ENCODE measurements at places on chromosomes 7 and 10.

DNA sequence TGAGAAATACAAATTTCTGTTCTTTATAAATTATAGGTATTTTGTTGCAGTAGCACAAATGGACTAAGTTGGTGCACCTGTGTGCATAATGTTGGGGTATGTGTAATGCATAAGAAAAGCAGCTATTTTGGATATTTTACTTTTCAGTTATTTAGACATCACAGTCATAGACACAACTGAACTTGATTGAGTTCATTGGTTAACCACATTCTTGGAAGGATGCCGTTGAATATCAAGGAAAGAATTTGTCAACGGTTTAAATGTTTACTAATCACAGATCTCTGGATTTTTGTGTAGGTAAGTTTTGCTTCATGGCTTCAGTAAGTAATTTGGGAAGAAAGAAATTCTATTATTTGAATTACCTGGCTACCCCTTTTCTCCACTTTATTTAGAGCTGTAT is 4.1 kb downstream of the OTUD1 start:
- DNase-seq: no peak

DNA sequence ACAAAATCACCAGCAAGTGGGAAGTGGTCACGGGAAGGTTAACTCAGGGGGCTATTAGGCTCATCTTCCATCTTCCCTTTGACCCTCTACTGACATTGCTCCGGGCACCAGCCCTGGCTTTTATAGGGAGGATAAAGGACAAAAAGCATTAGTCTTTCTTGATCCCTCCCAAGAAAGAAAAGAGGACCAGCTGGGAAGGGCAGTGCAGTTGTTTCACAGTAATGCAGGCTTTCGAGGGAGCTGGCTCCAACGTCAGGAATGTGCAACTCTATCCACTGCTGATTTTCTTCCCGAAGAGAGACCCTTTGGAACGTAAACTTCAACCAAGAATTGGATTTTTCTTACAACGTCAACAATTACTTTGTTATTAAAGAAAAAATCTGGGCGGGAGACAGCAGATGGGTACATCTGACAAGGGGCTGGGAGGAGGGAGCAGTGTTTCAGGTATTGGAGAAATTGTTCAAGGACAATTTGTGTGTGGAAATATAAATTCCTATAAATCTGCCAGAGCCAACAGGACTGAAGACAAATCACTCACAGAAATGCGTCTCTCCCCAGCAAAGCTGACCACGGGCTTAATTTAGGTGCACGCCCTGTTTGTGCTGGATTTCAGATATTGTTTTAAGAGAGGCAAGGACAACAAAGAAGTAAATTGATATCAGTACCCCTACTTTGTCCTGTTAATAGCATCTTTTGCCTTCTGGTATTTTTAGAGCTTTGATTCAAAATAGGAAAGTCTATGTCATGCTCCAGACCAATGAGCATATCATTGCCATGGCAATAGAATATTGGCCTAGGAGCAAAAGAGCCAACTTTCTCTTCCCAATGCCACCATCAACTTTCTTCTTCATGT is 23.4 kb upstream of the ARID5B start:
- DNase-seq: no peak

DNA sequence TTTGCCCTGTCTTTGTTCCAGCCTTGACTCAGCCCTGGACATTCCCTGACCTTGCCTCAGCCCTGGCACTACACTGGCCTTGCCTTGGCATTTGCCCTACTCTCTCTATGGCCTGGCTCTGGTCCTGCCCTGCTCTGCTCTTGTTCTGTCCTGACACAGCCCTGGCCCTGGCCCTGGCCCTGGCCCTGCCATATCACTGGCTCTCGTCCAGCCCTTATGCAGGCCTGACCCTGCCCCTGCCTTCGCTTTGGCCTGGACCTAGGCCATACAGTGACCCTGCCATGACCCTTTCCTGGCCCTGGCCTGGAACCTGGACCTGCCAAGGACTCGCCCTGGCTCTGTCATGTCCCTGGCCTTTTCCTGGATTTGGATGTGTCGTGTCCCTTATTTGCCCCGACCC is 646.0 kb downstream of the ZNF37A start:
- no peak for DNase-seq

DNA sequence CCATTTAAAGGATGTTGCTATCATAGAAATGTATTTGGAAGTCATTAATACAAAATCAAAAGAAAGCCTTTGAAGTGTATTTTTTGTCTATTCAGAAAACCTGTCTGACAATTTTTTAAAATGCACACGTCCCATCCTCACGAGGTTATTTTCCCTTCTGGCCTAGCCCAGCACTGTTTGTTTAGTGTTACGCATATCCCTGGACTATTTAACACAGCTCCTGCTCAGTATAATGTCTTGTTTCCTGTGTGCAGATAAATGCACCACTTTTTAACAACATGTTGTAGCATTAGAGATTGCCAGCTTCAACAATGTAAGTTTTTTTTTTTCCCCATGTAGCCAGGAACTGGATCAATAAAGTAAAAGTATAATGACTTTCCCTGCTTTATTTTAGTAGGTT is 102.6 kb upstream of the SFMBT2 start:
- DNase-seq: no peak

DNA sequence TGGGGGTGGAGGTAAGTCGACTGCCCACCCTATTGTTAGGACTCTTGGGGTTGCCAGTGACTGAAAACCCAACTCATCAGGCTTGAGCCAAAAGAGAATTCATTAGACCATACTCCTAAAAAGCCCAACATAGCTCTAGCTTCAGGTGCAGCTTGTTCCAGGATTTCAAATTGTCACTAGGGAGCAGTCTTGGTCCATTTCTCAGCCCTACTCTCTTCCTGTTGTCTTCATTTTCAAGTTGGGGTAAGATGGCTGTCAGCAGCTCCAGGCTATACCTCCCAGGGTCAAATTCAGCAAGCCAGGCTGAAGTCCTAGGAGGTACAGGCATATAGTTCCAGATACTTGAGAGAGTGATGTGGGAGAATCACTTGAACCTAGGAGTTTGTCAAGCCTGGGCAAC is 14.9 kb upstream of the COL13A1 start:
- no peak for DNase-seq

DNA sequence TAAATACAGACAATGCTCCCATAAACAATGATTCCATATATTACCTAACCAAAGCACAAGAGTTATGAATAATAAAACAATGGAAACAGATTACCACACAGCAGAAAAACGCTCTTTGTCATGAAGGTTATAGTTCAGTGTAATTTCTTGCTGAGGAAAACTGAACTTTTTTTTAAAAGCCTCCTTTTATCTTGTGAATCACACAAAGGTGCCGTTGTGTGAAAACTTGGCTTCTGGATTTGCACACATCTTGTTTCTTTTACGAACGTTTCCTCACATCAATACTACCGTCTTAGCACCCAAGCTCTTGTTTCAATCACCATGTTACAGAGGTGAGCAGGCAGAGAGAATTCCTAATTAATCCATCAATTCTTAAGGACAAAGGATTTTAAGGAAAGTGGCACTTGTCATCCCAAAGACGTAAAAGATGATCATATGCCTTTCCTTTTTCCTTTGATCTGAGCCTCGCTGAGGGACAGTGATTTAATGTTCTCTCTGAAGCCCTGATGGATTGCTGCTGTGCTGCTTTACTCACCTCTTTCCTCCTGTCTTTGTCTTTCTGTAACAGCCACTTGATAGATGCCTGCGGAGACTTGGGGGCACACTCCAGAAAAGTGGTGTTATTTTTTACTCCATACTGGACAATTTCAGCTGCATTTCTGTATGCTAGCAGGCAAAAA is 110.1 kb downstream of the CD36 start:
- DNase-seq: no peak

DNA sequence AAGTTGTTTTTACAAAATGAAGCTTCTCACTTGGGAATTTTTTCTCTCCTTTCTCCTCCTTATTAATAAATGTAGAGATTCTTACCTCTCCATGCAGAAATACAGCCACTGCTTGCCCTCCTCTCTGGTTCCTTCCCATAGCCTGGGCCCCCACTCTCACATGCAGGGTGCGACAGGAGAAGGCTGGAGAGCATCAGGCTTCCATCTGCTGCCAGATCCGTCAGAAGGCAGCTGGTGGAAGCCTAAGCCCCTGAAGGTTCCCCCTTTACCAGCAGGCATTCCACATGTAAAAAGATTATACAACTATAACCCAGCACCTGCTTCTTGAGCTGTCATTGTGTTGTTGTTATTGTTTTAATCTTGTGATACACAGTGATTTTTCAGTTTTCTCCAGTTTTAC is 314.2 kb downstream of the LHFPL3 start:
- DNase-seq: no peak

- DNase-seq: no peak
Measured at GRCh38 chr7:43528576-43529354, 54.1 kb upstream of the STK17A start.

DNA sequence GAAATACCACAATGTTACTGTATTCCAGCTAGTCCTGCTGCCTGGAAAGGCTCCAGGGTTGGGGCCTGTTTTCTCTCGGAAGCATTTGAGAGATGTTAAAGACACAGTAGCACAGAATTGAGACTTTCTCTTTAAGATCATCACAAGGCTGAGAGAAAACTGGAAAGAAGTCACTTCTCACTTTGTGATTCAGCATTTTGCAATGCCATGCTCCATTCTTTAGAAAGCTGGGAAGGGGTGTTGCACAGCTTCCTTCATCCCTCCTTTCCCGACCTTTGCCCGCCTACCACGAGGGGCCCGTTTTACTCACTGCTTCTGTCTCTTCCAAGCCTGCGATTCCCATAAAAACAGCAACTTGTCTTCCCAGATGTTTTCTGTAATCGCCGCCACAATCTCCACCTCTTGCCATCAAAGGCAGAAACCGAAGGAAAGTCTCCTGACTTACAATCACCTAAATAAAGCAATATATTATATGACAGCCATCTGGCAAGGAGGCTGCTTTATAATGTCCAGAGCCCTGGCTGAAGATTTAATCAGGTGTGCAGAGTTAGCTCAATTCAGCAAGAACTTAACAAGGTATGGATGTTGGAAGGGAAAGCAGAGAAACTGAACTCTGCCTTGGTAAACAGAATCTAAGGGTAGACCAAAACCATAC is 18.9 kb downstream of the NOD1 start:
- no peak for DNase-seq

DNA sequence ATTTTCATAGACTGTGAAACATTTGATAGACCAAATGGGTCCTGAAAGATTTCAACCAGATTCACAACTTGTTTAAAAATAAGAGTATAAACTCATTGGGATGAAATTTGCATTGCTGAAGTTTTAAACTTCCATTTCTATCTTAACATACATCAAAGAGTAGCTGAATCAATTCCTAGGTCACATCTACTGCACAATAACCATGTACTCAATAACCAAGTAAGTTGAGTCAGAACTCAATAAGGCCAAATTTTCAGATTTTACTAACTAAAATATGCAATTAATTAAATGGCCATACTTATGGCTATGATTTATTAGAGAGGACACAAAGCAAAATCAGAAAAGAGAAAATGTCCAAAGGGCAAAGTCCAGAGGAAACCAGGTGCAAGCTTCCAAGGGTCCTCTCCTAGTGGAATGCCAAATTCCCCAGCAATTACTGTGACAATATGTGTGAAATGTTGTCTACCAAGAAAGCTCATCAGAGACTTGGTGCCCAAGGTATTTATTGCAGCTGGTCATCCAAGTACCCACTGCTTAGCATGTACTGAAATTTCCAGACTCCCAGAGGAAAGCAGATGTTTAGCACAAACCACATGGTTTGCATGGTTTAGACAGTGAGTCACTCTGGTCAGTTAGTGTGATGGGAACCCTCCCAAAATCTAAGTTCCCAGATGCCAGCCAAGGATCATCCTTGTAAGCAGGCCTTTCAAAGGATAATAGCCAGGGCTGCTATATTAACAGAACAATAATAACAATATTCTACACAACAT is 238.9 kb downstream of the IPMK start:
- DNase-seq: no peak

DNA sequence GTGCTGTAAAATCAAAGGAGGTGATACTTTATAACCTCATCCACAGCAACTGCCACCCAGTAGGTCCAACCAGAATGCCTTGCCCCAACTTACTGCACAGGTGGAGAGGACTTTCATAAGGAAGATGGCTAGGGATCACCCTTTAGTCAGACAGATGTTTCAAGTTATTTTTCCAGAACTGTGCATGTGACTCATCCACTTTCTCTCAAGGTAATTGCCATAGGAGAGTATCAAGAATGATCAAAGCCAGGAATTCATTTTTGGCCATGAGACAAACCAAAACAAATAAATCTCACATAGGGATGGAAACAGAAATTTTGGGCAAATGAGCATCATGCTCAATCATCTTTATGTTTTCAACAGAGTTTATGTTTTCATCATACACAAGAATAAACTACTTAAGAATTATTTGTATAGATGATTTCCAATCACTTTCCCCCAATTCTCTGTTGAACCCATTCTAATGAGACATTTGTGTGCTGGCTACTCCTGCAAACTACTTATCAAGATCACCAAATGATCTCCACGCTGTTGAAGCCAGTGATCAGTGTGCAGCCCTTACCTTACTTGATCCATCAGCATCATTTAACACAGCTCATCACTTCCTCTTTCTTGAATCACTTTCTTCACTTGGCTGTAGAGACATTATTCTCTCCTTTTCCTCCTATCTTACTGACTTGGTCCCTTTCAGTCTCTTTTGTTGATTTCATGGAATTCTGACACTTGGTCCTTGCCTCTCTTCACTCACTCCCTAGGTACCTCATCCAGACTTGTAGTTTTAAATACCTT is 74.0 kb downstream of the SLC16A9 start:
- DNase-seq: no peak

DNA sequence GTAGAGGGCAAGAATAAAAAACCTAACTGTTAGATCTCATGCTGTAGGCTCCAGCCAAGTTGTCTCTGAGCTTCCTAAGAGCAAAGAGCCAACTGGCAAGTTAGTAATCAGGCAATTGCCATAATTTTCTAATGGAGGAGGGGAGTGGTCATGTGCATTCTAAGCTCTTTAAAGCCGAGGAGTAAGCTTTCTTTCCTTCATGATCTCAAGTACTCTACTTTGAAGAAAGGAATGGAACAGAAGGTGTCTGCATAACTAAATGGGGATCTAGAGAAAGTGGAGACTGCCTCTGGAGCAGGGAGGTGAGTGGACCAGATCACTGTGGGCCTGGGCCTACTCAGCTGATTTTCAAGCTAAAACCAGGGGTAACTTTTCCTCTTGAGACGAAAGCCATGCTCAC is 37.7 kb upstream of the TOMM7 start:
- no peak for DNase-seq

- DNase-seq: no peak
Measured at GRCh38 chr7:7562736-7563135, 3.9 kb upstream of the MIOS start.

DNA sequence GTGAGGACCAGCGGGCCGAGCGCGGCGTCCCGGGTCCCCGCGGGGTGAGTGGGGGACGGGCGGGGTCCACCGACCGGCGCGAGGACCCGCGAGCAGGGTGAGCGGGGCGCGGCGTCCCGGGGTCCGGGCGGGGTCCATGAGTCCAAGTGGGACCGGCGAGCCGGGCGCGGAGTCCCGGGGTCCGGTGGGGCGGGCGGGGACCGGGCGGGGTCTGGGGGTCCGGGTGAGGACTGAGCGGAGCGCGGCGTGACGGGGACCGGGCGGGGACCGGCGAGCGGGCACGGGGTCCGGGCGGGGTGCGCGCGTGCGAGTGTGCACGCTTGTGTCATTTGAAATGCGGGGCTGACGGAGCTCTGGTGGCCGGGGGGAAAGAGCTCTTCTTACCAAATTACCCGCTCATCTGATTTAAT is 765 bp downstream of the CELF2 start:
- DNase-seq: no peak

- DNase-seq: no peak
Measured at GRCh38 chr7:113649556-113649955, 269.3 kb downstream of the PPP1R3A start.

- DNase-seq: no peak
Measured at GRCh38 chr10:31031205-31031557, 484 bp downstream of the ZNF438 start.

GRCh38 chr10:75061709-75062505 is 49.5 kb upstream of the SAMD8 start:
- DNase-seq: no peak

Measured in stimulated activated CD4-positive, alpha-beta T cell treated with anti-CD3 and anti-CD28 coated beads, TNF-alpha, amount 100 ng/mL, for 1 hour (primary cell).